Prostate gland (tissue), 2 donors: ENCODE measurements at places on chromosomes 6 and 20.

DNA sequence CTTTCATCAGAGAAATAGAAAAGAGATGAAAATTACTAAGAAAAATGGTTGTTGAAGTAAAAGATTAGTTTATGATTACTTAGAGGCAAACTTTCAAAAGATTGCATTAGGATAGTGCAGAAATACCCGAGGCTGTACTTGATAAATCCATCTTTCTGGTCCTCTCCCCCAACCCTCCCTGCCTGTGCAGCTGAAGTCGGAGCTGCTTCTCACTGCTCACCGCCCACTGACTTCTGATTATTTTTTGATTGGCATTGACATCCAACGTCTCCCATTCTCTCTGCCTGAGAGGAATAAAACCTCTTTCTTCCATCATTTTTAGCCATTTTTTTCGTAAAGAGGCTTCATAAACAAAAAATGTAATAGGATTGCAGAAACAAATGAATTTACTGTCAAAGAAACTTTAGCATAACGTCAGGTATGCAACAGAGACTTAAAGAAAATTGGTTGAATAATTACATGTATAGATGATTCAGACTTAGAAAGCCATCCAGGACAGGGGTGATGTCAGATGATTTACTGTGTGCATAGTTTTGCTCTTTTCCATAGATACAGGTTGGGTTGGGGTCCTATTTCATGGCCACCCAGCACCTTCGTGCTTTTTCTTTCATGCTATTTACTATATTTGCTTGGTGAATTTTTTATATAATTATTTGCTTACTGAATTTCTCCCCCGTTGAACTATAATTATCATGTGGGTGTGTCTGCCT lies 53.6 kb upstream of the EDN3 start:
- no peak for DNase-seq

GRCh38 chr6:148831531-148831930 lies 84.7 kb downstream of the UST start:
- DNase-seq: no peak

DNA sequence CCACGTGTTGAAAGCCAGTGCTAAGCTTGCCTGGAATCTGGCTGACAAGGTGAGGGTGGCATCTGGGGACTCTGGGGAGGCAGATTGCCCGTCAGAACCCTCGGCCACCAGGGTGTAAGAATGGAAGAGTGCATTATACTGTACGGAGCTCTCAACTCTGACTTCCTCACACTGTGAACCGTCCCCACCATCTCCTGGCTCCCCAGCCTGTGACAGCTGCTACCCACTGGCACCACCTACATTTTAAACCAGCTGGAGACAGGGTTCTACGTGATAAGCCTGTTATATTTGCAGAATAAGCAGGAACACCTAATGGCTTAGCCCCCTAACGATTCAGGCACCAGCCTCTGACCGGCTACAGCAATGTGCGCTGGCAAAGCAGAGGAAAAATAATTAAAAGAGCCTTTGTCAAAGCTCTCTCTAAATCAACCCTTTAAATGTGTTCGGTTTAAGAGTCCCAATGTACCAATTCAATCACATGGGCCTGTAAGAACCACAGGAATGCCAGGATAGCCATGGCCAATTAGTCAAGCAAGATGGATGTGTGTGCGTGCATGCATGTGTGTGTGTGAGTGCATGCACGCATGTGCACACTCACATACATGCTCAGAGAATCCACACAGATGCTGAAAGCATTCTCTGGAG lies 89.1 kb upstream of the TAB2 start:
- no peak for DNase-seq

DNA sequence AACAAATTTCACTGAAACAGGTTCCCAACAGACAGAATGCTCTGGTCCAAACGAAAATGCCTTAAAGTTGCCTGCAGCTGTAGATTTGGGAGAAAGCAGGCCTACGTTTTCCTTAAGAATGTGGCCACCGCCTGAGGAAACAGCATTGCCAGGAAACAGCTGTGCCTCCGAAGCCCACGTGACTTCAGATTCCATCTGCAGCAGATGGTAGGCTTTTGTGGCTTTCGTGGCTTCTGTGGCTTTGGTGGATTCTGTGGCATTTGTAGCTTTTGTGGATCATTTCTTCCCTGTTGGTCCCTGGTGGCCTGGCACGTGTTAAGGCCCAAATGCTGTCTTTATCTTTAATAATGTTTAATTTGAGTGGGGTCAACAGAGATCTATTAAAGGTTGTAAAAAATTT lies 222.9 kb downstream of the TTLL2 start:
- no peak for DNase-seq

GRCh38 chr6:116405138-116405537 lies 34.4 kb downstream of the DSE start:
- DNase-seq: no peak

DNA sequence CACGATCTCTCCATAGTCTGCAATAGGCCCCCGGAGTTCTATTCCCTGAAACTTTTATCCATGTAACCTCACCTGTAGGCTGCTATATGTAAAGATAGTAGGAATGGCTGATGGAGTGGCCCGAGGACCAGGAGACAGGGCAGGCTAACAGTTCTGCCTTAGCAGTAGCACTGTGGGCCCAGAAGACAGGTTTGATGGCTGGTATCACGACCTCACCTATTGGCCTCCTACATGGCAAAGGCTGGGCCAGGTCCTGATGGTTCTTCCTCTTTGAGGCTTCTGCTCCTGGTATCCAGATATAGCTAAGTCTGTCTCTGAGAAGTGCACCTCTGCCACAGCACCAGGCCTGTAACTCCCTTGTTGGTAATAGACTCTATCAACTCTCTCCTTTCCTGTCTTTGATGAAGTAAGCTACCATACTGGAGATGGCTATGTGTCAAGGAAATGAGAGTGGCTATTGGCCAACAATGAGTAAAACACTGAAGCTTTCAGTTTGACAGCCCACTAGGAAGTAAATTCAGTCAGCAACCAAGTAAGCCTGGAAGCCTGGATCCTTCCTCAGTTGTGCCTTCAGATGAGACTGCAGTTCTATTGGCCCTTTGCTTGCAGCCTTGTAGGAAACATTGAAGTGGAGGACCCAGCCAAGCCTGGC lies 5.7 kb downstream of the SPEF1 start:
- DNase-seq: no peak

- DNase-seq: no peak
Measured at GRCh38 chr6:102742028-102742427, 1348.5 kb downstream of the GRIK2 start.

- DNase-seq: peak; percentile 36
Measured at GRCh38 chr6:122790423-122791309, 1.6 kb downstream of the SMPDL3A start.

GRCh38 chr6:82097676-82098075 lies 149.9 kb downstream of the IBTK start:
- no peak for DNase-seq

DNA sequence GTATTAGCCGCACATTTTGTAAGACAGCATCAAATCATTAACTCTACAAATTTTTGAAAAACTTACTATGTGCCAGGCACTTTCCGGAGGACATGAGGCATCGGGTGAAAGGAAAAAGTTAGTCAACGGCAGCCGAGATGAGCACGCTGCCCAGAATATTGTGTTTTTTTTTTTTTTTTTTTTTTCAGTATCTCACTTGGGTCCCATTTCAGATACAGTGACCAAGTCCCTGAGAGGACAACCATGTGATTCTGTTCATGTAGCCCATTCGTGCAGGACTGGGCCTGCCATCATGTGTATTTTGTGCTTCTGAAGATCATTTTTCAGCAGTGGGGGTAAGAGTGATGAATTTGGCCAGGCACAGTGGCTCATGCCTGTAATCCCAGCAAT lies 1.3 kb downstream of the SLA2 start:
- DNase-seq: no peak

- DNase-seq: no peak
Measured at GRCh38 chr6:38192011-38192410, 372.5 kb downstream of the ZFAND3 start.

DNA sequence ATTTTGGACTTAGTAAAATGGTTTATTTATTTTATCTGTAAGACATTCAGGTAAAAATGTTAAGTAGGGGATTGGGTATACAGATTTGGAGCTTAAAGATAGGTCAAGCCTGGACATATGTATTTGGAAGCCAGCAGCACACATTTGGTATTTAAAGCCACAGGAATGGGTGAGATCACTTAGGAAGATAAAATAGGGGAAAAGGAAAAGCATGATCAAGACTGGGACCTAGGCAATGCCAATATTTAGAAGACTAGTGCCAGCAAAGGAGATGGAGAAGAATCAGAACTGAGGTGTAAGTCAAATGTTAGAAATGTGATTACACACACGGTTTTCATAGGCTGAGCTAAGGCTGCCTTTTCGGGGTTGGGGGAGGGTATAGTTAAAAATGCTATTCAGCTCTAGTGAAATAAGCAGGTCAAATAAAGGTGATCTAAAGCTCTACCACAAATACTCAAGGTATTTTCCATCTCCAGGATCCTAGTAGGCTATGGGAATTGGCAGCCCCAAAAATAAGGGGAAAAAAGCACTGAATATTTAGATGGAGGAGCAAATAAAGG lies 20.6 kb downstream of the SLC2A12 start:
- no peak for DNase-seq

- no peak for DNase-seq
Measured at GRCh38 chr6:13292774-13293173, 35.6 kb downstream of the TBC1D7 start.

GRCh38 chr6:89944826-89945407 lies 50.6 kb downstream of the GJA10 start:
- no peak for DNase-seq

DNA sequence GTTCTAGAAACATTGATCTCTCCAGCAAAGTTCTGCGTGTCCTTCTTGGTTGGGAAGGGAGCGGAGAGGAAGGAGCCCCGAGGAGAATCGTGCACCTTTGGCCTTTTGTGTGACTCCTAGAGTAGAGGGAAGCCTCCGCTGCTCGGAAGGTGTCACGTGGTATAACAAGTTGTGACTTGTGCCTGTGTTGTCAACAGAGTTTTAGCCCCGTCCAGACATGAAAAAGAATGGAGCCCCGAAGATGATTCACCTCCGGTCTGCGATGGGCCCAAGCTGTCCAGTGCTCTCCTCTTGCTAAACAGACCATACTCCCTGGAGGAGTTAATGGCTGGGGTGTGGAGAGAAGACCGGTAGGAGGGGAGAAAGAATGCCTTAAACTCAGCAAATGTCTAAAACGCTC lies 7.0 kb downstream of the EYA2 start:
- DNase-seq: peak; percentile 68

DNA sequence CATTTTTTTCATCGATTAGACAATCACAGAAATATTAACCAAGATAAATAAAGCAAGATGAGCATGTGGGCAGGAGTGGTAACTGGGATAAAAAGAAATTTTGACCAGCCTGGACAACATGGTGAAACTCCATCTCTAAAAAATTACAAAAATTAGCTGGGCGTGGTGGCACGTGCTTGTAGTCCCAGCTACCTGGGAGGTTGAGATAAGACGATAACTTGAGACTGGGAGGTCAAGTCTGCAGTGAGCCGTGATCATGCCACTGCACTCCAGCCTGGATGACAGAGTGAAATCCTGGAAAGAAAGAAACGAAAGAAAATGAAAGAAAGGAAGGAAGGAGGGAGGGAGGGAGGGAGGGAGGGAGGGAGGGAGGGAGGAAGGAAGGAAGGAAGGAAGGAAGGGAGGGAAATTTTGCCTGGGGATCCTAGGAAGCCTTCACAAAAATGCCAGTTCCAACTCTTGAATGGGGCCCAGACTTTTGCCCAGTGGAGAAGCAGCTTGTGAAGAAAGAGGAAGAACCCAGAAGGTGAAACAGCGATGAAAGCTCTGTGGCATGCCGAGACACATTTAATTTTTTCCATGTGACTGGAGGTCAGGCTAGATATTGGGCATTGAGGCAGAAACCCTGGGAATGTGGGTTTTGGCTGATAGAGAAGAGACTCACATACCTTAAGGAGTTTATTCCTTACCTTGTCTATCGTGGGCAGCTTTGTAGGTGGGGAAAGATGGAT lies 20.3 kb downstream of the CCDC170 start:
- no peak for DNase-seq

GRCh38 chr6:313087-313486 lies 20.8 kb downstream of the DUSP22 start:
- DNase-seq: no peak

DNA sequence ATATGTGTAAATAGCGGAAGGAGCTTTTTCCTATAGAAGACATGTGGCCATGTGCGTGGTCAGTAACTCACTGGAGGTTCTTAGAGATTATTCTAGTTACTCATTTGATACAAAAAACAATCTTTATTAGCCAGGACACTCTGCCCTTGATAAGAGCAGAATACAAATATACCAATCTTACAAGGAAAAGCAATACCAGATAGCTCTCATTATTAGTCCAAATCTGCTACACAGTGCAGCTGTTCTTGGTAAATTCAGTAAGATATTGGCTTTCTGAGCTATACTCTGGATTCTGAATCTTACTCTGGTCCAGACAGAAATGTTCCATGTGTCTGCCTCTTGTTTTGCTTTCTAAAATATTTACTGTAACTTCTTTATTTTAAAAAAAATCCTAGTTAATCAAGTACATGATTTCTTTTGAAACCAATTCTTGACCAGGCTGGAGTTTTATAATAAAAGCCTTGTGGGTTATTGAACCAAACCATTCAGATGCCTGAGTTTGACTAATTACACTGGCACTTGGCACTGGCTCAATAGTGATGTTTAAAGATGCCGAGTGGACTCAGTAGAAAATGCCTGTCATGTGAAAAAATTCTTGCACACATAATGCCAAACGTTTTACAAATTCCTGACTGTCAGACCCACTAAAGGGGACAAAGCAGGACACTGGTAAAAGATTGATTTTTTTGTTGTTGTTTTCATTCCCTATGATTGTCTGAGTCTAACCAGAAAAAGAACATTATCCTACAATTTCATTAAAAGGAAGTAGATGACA lies 242.8 kb upstream of the TCF21 start:
- DNase-seq: no peak

DNA sequence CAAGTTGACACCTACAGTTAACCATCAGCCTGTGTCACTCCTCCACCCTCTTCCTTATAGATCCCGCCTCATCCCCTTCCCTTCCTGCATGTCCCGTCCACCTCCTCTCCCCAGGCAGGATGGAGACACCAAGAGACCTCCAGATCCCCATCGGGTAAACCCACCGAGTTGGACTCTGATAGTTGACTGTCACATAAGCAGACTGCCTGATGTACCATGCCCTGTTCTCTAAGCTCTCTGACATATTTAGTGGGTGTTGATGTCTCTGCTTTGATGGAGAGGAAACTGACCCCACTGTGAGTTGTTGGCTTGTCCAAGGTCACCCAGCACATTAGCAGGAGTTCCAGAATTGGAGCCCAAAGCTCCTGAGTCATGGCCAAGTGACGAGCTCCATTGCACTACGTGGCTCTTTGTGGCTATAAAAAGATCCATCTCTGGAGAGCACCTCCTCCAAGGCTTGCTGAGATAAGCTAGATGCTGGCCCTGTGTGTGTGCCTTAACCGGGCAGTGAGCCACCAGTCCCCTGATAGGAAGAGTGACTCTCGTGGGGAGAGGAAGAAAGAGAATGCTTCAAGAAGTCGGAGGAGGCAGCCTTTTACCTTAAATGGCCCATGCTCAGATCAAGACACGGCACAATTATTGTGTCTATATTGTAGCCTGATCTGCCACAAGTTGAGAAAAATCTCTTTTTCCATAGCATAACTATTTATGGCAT lies 236.0 kb upstream of the ECI2 start:
- no peak for DNase-seq
